ENCODE measurements at places on chromosomes 2 and 18. TPM values are rescaled to one million over a fixed set of nuclear protein-coding genes. Genes with fewer than 3 reads are reported as not detected.

Gene TMEM198
- total RNA-seq, result 0.18 TPM

Gene TNS1
- 45.2 TPM for total RNA-seq

Gene CCDC195
- total RNA-seq, result not detected

DNA sequence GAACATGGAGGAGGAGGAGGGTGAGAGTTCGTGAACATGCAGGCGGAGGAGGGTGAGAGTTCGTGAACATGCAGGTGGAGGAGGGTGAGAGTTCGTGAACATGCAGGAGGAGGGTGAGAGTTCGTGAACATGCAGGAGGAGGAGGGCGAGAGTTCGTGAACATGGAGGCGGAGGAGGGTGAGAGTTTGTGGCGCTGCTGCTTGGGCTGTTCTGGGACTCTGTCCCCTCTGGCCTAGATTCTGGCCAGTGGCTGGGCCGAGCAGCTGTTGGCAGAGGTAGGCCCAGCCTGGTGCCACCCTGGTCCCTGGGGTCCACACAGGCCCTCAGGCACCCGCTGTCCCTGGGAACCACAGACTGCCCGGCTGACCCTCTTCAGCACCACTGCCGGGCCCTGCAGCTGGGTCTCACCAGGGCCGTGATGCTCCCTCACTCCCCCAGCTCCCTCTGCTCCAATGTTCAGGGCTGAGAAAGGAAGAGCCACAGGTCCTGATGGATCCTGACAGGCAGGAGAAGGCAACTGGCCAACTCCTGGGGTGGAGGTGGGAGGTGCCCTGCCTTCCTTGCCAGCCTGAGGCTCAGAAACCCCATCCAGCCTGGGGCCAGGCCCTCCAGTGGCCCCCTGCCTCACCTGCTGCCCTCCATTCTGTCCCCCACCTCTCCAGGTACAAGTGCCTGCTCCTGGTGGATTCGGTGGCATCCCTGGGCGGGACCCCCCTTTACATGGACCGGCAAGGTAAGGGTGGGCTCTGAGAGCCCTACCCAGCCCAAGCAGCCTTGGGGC lies 3.9 kb downstream of the AGXT start:
- no peak for DNase-seq

GRCh38 chr18:37348729-37349128 lies 216.9 kb downstream of the CELF4 start:
- no peak for DNase-seq

GRCh38 chr2:130825231-130825965 lies 11.3 kb upstream of the ARHGEF4 start:
- no peak for DNase-seq

DNA sequence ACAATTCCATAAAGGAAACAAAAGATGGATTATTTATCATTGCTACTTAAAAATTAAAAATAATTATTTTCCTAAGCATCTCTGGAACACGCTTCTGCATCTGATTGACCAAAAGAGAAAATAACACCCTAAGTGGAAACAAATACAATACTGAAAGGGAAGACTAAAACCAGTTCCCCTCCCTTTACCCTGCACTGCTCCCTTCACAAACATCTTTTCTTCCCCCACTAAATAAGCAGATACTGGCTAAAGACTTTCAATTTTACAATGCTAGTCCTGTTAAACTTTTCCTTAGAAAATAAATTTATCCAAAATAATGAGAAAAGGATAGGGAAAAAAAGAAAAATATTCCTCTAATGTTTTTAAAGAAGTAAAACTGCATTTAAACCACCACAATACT lies 4.3 kb downstream of the NCKAP1 start:
- no peak for DNase-seq
